Motor neuron (in vitro differentiated cells): ENCODE measurements at places on chromosomes 13 and 19. TPM values are rescaled to one million over a fixed set of nuclear protein-coding genes. Genes with fewer than 3 reads are reported as not detected.

Gene ZNF221
- 3.9 and 6.1 TPM in 2 replicates for total RNA-seq

- ATAC-seq, result no peak
These were observed 14.8 kb downstream of the DHX34 start for GRCh38 chr19:47363758-47364531.

Gene PEAK3
- 0.47 and 0.55 TPM in 2 replicates for total RNA-seq

GRCh38 chr13:25753976-25754375 lies 297.8 kb downstream of the SHISA2 start:
- ATAC-seq, result no peak

DNA sequence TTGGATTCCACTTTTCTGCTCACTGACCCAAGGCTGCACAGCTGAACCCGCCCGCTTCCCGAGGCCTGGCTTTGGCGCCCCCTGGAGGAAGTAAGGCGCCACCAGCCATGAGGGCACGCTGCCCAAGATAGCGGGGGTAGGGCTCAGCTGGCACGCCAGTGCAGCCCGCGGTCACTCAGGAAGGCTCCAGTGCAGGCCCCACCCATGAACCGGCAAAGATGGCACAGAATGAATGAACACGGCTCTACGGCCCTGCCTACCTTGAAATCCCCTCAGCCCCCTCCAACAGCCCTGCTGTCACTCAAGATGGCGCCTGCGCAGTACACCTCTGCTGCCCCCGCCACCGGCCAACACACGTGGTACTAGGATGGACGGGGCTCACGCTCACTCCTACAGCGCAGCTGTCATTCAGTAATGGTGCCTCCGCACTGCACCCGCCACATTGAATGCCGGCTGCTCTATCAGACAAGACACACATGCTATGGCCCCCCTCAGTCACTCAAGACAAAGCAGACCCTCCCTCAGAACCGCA lies 3.0 kb downstream of the PEG3 start:
- no peak for ATAC-seq

DNA sequence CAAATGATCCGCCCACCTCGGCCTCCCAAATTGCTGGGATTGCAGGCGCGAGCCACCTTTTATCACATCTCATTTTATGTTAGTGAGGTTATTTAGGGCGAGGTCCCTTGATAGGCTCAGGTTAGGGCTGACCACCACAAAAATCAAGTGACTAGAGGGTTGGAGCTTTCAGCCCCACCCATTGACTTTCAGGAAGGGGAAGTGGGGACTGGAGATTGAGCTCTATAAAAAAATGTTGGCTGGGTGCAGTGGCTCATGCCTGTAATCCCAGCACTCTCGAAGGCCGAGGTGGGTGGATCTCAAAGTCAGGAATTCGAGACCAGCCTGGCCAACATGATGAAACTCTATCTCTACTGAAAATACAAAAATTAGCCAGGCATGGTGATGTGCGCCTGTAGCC lies 20.1 kb downstream of the FPR3 start:
- no peak for ATAC-seq

DNA sequence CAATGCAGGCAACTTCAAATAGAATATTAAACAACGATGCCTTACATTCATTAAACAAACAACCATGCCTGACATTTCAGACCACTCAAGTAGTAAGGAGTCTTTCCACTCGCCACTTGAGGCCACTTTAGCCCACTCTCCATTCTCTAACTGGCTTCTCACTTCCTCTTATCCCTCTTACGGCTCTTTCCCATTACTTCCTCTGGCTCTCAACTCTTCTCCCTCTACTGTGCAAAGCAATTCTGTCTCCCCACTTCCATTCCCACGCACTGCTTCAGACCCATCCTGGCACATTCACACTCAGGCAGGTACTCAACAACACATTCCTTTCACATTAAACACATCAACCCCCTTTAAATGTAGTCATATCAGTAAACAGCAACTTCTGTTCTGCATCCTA lies 229.8 kb upstream of the IPO5 start:
- ATAC-seq, result no peak

- ATAC-seq, result peak; percentile 12
These were observed 167.5 kb upstream of the TSHZ3 start for GRCh38 chr19:31516756-31517155.

DNA sequence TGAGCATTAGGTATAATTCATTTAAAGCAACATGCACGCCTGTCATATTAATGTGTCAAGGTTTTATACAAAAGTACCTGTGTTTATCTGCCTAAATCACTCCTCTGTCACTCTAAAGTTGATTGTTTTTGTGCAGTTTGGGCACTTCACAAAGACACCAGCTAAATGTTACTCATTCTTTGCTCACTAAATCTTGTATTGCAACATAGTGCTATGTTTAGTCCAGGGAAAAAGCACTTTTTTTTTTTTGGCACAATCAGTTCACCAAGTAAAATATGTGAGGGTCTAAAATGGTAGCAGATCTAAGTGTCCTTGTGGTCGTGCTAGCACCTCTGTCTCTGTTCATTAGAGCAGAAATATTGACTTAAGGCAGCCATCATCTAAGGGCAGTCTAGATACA lies 2526.7 kb upstream of the PCDH20 start:
- no peak for ATAC-seq

Gene GPC6
- total RNA-seq, result 24.9 and 27.0 TPM in 2 replicates

GRCh38 chr13:112712451-112713207 lies 22.8 kb downstream of the ATP11A start:
- ATAC-seq, result no peak

Gene ALG5
- 47.7 and 51.1 TPM in 2 replicates for total RNA-seq

- no peak for ATAC-seq
These were observed 167.6 kb downstream of the DCT start for GRCh38 chr13:94311893-94312292.

GRCh38 chr13:35765366-35765765 lies 288.9 kb upstream of the MAB21L1 start:
- ATAC-seq, result peak; percentile 68

DNA sequence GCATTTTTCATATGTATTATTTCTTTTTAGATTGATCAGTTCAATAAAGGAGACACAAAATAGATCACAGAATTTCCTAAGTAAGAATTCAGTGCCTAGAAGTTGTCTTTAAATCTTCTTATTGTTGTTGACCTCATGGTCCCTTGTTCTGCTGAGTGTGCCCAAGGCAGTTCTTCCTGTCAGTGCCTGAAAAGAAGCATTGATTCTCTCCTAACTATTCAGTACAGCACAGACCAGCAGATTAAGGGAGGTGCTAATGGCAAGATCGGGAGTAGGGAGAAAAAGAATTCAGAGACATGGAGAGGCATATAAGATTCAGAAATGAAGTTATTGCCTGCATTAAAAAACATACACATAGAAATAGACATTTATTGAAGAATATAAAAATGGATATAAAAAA lies 180.5 kb upstream of the PCDH9 start:
- peak; percentile 40 for ATAC-seq
